ENCODE measurements at places on chromosomes 2 and 18.

DNA sequence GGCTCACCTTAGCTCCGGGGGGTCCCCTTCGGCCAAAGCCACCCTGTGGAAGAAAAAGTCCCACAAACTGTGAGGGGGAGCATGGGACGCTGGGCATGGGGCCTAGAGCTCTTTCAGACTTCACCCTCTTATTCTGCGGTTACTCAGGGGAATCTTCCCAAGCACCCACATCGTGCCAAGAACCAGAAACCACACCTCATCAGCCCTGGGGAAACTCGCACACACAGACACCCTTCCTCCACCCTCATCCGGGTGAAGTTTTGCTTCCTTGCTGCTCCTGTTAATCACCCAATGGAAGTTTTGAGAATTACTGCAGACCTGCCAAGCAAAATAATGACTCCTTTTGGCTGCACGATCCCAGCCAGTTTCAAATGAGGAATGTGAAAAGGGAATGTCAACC, 59.1 kb downstream of the COL6A3 start:
- DNase-seq = no peak

DNA sequence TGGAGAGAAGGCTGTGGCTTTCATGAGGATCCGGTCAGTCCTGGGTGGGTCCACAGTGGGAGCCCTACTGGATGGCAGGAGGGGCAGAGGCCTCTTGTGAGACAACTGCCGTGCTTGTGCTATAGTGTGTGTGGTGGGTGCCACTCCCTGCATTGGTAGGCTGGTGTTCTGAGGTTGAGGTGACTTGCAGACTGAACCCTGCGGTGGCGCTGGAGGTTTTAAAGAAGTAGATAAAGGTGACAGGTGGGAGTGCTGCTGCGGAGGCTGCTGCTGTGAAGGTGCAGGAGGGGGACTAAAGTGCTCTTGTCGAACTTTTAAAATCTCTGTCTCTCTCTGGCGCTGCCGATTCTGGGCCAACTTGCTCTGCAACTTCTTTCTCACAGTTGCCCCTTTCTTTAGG, 29.7 kb downstream of the INO80D start:
- no peak for DNase-seq

- DNase-seq = no peak
Observed at GRCh38 chr2:40370007-40370395, 81.9 kb downstream of the SLC8A1 start.

DNA sequence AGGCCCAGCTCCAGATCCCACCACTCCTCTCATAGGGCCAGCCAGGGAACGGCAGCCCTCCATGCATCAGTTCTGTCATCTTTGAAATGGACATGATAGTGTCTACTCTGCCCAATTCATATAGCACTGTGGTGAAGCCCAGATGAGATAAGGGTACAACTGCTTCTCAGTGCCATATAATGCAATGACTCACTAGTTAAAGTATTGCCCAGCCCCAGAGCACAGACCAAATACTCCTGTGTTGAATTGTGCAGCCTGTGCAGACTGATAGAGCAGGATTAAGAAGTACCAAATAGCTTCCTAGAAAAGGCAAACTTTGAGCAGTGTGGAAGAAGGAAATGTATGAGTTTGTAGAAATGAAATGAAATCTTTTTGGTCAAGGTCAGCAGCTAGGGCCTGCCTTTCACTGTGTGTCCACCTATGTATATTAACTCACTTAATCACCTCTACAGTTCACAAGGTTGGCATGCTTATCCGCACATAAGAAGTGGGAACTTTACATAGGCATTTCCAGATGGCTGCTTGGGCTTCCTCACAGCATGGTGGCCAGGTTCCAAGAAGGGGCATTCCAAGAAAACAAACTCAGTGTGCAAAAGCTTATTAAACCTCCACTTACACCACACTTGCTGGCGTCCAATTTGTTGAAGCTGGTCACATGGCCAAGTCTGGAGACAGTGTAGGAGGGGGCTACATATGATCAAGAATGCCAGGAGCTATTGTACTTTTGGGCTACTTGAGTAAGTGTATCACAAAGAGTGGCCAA, 102.8 kb upstream of the COPS8 start:
- no peak for DNase-seq

DNA sequence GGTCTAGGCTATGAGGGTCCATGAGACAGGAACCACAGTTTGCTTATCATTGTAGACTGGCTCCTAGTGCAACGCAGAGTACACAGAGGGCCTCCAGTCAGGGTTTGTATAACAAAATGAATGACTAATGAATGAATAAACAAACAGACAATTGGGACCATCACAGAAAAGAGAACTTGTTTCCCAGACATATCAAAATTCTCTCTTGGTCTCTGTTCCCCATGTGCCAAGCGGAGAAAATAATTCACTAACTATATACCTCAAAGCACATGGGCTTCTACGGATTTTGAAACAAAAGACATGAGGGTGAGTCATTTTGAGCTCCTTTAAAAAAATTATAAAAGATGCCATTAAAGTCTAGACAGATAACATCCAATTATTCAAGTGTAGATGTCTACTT, 28.0 kb downstream of the INO80C start:
- no peak for DNase-seq

- DNase-seq = no peak
Observed at GRCh38 chr2:100766256-100766655, 53.7 kb upstream of the NPAS2 start.

Data from WERI-Rb-1 (cell line).